ENCODE measurements at places on chromosomes 7 and 10.

DNA sequence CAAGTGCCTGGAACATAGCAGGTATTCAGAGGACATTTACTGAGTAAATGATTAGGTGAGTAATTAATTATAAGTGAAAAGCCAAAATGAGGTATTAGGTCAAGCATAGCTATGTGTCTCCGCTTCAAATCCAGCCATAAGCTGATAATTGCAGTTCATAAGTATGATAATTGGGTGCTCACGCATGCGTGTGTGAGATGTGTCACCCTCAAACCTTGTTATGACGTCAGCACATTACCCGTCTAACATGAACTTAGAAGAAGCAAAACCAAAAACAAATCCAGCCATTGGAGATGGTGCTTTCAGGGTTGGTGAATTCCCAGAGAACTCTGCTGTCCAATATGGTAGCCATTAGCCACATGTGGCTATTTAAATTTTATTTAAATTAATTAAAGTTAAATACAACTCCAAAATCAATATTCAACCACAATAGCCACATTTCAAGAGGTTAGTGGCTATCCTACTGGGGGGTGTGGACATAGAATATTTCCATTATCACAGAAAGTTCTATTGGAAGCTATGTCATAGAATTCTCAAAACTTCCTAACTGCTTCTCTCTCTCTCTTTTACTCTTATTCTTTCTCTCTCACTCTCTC lies at the start of gene CPA5:
Gene CPA5, plus strand, starts transcription at position 546 of the 596 bp plus-strand sequence. CDS start 1,670 bp downstream, outside the sequence.
- DNase-seq = no peak

GRCh38 chr7:13276977-13277376 lies 589.5 kb downstream of the ARL4A start:
- DNase-seq = no peak

DNA sequence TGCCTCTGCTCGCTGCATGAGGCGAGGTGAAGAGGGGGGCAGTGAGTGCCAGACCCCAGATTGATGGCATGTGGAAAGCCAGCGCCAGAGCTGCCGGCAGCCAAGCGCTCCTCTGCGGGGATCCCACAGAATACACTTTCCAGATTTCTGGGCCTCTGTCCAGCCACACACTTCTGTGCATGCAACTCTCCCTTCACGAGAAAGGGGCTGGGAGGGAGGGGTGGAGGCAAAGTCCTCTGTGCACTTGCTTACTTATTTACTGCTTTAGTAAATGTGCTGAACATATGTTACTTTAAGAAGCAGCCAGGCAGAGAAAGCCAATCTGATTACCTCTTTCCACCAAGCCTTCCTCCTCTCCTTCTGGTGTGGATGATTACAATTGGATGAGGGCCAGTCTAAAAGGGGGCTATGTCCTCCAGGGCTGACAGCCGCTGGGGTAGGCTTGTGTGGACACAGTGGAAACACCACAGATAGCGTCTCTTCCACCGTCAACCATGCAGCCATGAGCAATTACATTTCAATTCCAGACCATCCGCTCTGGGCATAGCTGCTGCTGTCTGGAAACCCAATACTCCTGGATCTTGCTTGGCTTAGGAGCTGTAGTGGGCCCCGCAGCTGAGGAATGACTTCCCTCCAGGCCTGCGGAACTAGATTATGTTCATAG lies 322.8 kb upstream of the ANKRD30A start:
- DNase-seq = peak; percentile 5

DNA sequence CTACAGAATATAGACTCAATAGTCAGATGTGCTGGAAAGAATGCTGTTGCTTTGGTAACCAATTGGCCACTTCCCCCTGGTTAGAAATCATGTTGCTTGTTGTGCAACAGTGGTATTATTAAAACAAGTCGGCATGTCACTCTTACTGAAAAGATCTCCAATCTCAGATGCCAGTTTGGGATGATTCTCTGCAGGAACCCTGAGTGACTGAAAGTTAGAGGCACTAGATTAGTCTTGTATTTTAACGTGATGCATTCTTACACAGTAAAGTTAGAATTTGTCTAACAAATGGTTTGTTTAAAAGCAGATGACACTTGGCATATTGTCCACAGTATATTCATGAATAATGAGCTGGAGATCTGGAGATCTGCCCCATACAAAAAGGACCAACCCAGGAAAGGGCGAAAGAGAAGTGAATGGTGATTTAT lies 287.6 kb downstream of the TWIST1 start:
- peak; percentile 77 for DNase-seq

- no peak for DNase-seq
These were observed 2.3 kb downstream of the CDCA7L start for GRCh38 chr7:21943436-21943835.

DNA sequence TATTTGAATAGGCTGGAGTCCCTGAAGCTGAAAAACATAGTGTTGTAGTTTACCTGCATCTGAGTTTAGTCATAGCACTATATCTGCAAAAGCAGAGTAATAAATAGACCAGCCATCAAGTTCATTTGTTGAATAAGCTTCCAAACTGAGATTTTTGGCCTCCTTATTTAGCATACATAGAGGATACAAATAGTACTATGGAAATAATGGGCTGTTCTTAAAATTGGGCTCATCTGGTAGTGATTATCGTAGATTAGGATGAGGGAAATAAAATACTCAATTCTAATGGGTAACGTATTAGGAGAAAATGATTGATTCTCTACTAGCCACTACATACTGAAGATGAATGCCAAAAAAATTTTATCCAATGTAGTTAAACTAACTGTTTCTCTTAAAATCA lies 41.4 kb upstream of the TMEM196 start:
- DNase-seq = no peak

DNA sequence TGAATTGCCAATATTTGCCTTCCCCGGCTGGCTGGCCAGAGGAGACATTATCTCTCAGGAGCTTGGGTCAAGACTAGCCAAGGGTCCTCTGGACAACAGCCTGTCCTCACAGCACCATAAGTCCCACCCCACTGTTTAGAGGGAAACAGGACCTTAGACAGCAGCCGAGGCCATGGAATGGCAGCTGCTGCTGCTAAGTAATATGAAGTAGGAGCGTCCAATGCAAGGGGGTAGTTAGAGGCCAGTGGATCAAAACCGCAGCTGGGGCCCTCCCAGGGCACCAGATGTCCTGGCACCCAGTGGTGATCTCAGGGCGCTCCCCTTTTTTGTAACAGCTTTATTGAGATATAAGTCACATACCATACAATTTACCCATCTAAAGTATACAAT lies 12.9 kb upstream of the KCP start:
- no peak for DNase-seq

DNA sequence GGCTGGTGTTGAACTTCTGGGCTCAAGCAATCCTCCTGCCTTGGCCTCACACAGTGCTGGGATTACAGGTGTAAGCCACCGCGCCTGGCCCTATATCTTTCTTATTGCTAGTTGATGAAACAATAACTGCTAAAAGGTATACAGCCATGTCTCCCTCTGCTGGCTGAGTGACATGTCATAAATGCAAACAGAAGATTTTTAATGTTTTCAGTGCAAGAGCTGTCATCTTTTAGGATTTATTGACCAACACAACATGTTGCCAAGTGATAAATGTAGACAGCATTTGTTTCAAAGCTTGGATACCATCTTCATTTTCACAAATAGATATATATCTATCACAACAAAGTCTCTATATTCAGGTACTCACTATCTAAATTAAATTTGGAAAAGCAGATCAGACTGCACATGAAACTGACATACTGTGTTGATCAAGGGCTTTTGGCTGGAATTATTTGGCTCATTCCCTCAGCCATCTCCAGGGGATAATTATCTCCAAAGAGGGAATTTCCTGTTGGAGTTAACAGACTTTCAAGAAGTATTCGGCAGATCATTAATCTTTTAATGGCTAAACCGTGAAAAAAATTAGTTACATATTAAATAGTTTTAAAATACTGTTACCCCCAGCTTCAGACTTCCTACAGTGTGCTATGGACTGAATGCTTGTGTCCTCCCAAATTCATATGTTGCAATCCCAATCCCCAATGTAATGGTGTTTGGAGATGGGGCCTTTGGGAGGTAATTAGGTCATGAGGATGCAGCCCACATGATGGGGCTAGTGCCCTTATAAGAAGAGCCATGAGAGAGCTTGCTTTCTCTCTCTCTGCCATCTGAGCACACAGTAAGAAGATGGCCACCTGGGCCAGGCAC lies 41.3 kb upstream of the SRPK2 start:
- DNase-seq = peak; percentile 37

GRCh38 chr7:51313738-51314425 lies 2.7 kb downstream of the COBL start:
- DNase-seq = no peak

GRCh38 chr10:78179886-78180705 lies 146.4 kb downstream of the RPS24 start:
- DNase-seq = no peak

GRCh38 chr10:13779748-13780147 lies 193.0 kb downstream of the PRPF18 start:
- DNase-seq = no peak

DNA sequence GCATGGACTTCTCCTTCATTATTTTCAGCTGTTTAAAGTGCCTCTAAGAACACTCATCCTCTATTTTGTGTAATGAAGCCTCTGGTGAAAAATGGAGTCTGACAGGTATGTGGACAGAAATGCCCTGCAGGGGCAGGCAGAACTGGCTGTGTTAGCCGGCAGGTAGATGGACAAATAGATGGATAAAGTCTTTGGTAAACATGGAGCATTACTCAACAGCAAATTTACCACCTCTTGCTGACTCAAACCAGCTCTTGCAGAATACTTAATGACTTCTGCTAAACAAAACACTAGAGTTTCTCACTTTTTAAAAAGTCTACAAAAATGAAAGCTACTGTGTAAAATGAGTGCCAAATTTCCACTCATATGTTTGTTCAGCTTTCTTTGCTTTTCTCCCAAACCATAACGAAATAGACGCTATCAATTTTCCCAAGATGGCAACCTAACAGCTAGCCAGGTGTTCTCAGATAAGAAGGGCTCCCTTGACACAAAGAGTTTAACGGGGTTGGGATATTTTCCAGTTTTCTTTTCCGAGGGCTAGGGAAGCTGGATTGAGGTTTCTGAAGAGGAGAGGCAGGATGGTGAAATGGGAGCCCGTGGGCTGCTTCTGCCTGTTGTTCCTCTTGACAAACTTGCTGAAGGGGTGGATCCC lies 71.9 kb upstream of the HABP2 start:
- no peak for DNase-seq

- no peak for DNase-seq
These were observed 6.6 kb downstream of the CPA5 start for GRCh38 chr7:130350945-130351790.

GRCh38 chr7:25396668-25397067 lies 168.4 kb upstream of the NPVF start:
- DNase-seq = no peak

DNA sequence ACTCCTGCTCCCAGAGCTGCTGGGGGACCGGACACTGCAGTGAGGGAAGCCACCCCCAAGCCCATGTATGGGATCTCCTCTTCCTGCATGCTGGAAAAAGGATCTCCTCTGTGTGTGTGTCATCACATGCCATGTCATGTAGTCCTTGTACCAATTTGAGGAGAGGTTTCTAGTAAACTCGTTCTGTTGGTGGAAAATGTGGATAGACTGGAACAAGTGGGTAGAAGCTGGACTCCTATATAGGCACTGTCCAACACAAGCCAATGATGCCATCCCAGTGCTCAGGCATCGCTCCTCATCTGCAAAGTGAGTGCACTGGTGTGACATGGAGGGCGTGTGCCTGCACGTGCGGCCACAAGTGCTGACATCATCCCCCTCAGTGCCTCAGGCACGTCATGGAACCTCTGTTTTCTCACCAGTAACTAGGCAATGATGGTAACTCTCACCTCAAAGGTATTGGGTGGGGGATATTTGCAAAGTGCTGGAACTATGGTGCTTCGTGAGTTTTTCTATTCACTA lies 19.3 kb downstream of the MYO1G start:
- no peak for DNase-seq

DNA sequence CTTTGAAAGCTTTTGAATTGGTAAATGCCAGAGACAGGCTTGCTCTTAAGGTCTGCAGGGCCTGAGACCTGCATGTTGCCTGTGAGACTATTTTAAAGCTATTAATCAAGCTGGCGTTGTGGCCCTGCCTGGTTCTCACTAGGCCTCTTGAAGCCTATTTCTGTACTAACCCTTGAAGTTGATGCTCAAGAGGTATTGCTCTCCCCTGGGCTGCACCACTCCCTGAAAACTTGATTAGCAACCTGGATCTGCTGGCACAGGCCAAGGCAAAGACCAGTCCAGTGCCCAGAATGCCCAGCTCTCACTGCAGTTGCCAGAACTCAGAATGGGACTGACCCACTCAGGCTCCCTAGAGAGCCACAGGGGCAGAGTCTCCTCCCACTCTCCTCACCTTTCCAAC lies 220.0 kb upstream of the MEOX2 start:
- DNase-seq = no peak

Data from AG08395 (cell line).